ENCODE measurements at places on chromosomes 2 and 18. TPM values are rescaled to one million over a fixed set of nuclear protein-coding genes. Genes with fewer than 3 reads are reported as not detected.

DNA sequence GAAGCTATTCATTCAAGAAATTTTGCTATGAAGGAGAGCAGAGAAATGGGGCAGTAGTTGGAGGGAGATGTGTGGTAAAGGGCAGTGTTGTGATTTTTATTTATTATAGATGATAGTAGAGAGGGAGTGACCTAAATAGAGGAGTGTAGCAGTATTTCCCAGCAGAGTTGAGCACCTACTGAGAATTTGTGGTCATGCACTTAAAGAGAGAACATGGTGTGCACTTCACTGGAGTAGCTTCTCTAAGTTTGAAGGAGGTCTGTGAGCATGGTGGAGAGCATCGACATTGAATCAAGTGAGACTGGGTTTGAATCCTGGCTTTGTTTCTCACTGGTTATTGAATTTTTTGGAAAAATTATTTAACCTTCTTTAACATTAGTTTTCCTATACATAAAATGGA is 129.2 kb downstream of the AQP4 start:
- DNase-seq: no peak

GRCh38 chr2:219991116-219991515 is 363.7 kb downstream of the SLC4A3 start:
- no peak for DNase-seq

GRCh38 chr2:30273574-30273929 is 42.2 kb downstream of the LBH start:
- DNase-seq: no peak

GRCh38 chr2:68620772-68621171 is 22.6 kb upstream of the PROKR1 start:
- no peak for DNase-seq

DNA sequence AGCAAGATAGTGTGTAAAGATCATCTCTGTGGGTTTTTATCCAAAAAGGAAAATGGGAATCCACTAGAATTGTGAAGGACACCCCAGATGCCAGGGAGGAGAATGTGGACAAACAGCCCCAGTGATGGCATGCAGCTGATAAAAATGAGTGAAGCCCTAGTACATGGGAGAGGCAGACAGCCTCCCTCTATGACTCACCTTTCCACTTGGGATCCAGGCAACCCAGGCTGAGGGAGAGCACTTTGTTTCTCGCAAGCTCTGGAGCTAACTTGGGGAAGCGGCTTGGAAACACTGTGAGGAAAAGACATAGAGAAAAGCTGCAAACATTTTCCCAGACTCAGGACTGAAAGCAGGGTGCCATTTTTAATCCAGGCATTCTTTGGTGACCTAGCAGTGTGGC is 5.3 kb upstream of the FLACC1 start:
- no peak for DNase-seq

GRCh38 chr2:48337871-48338270 is 192.1 kb upstream of the STON1 start:
- no peak for DNase-seq

GRCh38 chr2:20626698-20627513 is 24.0 kb downstream of the HS1BP3 start:
- no peak for DNase-seq

DNA sequence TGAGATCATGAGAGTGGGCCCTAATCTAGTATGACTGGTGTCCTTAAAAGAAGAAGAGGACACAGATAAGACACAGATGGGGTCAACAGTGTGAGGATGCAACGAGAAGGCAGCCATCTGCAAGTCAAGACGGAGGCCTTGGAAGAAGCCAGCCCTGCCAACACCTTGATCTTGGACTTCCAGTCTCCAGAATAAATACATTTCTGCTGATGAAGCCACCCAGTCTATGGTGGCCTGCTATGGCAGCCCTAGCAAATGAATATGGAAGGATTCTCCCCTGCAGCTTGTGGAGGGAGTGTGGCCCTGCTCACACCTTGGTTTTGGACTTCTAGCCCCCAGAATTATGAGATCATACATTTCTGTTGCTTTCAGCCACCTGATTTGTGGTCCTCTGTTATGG is 12.3 kb downstream of the CTIF start:
- no peak for DNase-seq

GRCh38 chr18:59707306-59707705 is 10.1 kb upstream of the CCBE1 start:
- DNase-seq: no peak

DNA sequence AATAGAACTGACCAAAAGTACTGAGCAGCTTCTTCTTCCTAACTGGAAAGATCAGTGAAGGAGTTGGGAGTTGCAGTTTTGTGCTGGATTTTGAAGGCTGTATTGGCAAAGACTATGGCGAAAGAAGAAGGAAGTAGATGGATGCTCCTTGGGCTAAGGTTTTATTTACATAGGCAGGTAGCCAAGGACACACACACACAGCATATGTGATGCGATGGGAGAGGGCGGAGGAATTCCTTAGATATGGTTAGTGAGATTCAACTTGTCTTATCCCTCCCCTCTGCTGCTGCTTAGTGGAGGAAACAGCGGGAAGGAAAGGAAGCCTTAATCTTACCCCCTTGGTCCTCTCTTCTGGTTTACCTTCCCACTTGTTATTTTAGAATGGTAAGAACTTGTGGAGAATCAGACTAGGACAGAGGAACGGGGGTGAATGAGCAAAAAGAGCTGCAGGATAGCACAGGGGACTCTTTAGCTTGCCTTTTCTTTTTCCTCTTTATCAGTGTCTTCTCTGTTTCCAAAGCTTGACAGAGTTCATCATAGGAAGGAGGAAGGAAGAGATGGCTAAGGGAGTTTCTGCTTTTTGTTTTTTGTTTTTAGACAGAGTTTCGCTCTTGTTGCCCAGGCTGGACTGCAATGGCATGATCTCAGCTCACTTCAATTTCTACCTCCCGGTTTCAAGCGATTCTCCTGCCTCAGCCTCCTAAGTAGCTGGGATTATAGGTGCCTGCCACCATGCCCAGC is 87.9 kb downstream of the OSBPL6 start:
- DNase-seq: no peak

DNA sequence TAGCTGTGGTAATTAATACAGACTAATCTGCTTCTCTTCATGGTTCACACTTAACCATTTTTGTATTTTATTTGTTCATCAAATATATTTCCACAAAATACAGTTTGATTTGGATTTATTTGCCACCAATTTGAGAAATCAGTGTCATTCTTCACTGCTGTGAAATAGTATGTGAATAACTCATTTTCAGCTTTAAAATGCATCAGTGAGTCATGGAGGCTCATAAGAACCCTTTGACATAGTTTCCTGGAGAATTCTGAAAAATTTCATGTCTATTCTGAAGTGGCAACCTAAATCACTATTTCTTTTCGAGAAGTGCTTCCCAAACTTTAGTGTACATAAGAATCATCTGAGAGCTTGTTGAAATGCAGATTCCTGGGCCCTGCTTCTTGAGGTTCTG is 1026.7 kb upstream of the ACVR2A start:
- DNase-seq: no peak

GRCh38 chr2:104736026-104736425 is 117.9 kb upstream of the POU3F3 start:
- DNase-seq: no peak

GRCh38 chr2:55296393-55296792 is 27.4 kb upstream of the MTIF2 start:
- DNase-seq: no peak

GRCh38 chr2:54516842-54517241 is 60.7 kb downstream of the SPTBN1 start:
- DNase-seq: no peak

Gene LINC00305
- total RNA-seq: not detected

Gene SETBP1
- total RNA-seq: 14.5 TPM

Gene SP100
- total RNA-seq: 223 TPM

Gene BOLL
- total RNA-seq: not detected

Gene SLC9A2
- total RNA-seq: 0.12 TPM

Gene SCLY
- total RNA-seq: 13.5 TPM

Gene SERPINB12
- total RNA-seq: not detected

All from omental fat pad (tissue), 4 donors.